ENCODE measurements at places on chromosomes 13 and 19.
A peak's percentile ranks its signal among the peaks of the same experiment; 100 is the strongest.

DNA sequence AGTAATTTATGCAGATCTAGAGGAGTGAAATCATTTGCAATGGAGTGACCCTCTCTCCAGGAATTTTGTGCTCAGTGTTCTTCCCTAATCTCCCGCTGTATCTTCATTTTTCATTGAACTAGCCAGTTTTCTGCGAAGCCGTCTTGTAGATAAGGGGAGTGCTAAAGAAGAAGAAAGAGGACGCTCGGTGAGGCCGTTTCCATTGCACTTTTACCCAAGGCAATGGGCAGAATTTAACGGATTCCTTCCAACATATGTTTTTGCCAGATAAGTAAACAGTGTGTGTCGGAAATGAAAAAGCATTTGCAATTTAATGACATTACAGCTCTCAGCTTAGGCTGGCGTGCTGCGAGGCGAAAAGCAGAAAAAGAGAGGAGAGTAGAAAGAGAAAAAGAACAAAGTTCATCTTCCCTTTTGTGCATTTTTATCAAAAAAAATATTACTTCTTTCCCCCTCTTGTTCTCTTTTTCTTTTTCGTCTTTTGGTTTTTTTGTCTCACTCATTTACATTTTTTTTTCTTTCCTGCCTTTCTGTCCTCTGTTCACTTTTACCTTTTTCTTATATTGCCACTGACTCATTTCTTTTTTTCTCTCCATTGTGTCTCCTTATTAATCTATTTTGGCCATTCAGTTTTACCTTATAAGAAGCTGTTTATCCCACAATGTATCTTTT, 49.9 kb downstream of the SOX21 start:
- no peaks in the 10 kb centered on the region for H3K36me3 ChIP-seq
- H3K27me3 ChIP-seq, result no peaks in the 10 kb centered on the region
- peaks cover 9% of the 10 kb centered on the region for H3K4me1 ChIP-seq
- peak overlapping the region; percentile 81 for H3K27ac ChIP-seq

DNA sequence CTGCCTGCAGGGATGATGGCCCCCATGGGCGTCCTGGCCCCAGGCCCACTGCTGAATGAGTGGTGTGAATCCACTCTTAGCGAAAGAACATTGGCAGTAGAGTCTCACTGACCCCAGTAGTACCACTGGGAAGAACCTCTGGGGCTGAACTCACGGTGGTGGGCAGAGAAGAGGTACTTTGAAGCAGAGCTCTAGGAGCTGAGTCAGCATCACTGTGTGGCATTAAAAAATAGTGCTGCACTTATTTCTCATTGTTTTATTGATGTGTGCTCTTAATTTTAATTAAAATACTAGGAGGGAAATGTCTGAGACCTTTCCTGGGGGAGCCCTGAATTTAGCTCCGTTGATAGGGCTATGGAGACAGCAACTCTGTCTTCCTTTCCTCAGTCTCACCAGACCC, 61.3 kb downstream of the CBY2 start:
- no peak overlapping the region for H3K4me3 ChIP-seq
- DNase-seq, result no peak
- no peaks in the 10 kb centered on the region for H3K36me3 ChIP-seq
- no peak overlapping the region for H3K27ac ChIP-seq
- H3K4me1 ChIP-seq, result no peaks in the 10 kb centered on the region

GRCh38 chr13:103605546-103606326, 539.5 kb upstream of the SLC10A2 start:
- H3K27me3 ChIP-seq, result no peaks in the 10 kb centered on the region
- H3K36me3 ChIP-seq, result no peaks in the 10 kb centered on the region
- H3K27ac ChIP-seq, result no peak overlapping the region
- H3K4me3 ChIP-seq, result no peak overlapping the region
- no peak for DNase-seq

DNA sequence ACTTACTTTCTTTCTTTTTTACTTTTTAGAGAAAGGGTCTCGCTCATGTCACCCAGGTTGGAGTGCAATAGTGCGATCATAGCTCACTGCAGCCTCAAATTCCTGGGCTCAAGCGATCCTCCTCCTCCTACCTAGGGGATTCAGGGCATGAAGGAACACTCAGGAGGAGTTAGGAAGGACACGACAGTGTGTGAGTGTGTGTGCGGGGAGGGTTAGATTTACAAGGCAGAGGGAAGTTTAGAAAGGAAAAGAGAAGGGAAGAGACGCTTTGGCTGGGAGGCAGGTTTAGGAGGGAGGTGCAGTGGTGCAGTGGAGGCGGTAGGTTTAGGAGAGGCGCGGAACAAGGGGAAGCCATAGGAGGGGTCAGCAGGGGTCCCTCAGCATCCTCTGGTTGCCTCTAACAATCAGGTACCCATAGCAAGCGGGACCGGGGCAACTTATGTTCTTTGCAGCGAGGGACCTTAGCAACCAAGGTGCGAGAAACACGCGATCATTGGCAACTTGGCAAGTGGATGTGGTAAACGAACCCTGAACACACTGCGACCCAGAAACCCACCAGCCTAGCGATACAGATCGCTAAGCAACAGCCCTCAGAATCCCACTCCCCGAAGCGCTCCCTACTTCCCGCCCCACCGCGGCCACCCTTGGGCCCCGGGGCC, 501 bp downstream of the SIRT2 start:
- H3K27ac ChIP-seq, result peak overlapping the region; percentile 66
- no peaks in the 10 kb centered on the region for H3K36me3 ChIP-seq
- no peaks in the 10 kb centered on the region for H3K27me3 ChIP-seq
- no peak for DNase-seq
- H3K4me1 ChIP-seq, result peaks cover 28% of the 10 kb centered on the region
- H3K4me3 ChIP-seq, result peak overlapping the region; percentile 85

DNA sequence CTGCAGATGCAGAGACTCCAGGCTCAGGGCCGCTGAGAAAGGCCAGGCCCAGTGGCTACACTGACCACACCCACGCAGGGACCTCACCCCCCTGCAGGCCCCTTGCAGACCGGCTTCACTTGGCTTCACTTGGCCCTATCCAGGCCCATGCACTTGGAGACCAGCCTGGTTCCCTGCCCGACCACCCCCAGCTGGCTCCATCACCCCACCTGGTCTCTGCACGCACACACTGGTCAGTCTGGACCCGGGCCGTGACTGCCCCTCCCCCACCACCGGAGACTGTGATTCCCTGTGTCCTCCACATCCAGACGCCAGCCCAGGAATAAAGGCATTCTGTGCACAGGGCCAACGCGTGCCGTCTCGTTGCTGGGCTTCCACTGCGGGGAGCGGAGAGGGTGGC, 4.9 kb upstream of the EBI3 start:
- H3K27ac ChIP-seq, result no peak overlapping the region
- peaks cover 25% of the 10 kb centered on the region for H3K4me1 ChIP-seq
- DNase-seq, result no peak
- no peaks in the 10 kb centered on the region for H3K36me3 ChIP-seq
- H3K27me3 ChIP-seq, result peaks cover 21% of the 10 kb centered on the region

- H3K36me3 ChIP-seq, result no peaks in the 10 kb centered on the region
- no peak for DNase-seq
Observed at GRCh38 chr13:106373304-106373988, 162.0 kb downstream of the EFNB2 start.

- no peak for DNase-seq
- no peak overlapping the region for H3K4me3 ChIP-seq
- H3K27me3 ChIP-seq, result no peaks in the 10 kb centered on the region
- peaks cover 34% of the 10 kb centered on the region for H3K4me1 ChIP-seq
- no peak overlapping the region for H3K27ac ChIP-seq
- peaks cover 81% of the 10 kb centered on the region for H3K36me3 ChIP-seq
Observed at GRCh38 chr19:338421-338820, 6.2 kb downstream of the MIER2 start.

- H3K4me3 ChIP-seq, result no peak overlapping the region
- no peak overlapping the region for H3K27ac ChIP-seq
- no peak for DNase-seq
- H3K36me3 ChIP-seq, result no peaks in the 10 kb centered on the region
- H3K27me3 ChIP-seq, result no peaks in the 10 kb centered on the region
- H3K4me1 ChIP-seq, result no peaks in the 10 kb centered on the region
Observed at GRCh38 chr13:37595162-37595561, 3.4 kb downstream of the POSTN start.

GRCh38 chr19:54430306-54431254, 15.3 kb downstream of the TTYH1 start:
- H3K4me3 ChIP-seq, result no peak overlapping the region
- peaks cover 24% of the 10 kb centered on the region for H3K27me3 ChIP-seq
- no peaks in the 10 kb centered on the region for H3K36me3 ChIP-seq

DNA sequence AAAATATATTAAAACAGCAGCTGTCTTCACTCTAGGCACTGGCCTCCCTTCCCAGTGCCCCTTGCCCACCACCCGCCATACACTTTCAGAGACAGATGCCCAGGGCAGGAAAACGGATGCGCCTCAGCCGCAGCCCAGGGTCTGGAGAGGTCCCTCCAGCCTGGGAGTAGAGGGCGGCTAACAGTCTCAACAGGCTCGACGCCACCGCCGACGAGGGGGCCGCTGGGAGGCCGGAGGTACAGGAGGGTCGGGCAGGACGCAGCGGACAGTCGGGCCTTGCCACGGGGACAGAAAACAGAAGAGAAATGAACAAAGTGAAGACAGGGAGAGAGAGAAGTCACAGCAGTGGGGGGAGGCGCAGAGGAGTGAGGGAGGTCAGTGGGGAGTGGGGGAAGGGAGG, 27.1 kb downstream of the C19orf47 start:
- H3K4me3 ChIP-seq, result no peak overlapping the region

DNA sequence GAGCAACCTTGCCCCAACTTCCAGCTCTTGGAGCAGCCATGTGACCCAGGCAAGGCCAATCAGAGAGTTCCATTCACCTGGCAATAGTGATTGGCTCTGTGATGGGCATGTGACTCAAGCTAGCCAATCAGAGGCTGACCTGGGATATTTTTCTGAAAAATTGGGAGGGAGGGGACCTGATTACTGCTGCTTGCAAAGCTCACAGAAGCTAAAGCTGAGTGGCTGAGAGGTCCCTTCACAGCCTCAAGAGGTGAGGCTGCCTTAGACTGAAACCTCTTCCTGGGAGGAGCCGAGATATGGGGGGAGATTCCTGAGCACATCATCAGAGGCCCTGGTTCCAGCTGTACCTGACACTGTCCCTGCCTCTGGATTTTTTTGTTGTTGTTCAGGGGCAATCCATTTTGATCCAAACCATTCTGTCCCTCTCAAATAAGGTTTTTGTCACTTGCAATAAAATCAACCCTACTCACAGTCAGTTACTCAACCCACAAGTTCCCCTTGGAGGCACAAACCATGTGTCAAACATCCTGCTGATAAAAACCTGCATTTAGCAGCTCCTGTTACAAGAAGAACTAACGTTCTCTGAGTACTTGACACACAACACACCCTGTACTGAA, 4.8 kb downstream of the CIB3 start:
- no peak overlapping the region for H3K4me3 ChIP-seq
- no peak overlapping the region for H3K27ac ChIP-seq
- peaks cover 3% of the 10 kb centered on the region for H3K4me1 ChIP-seq

DNA sequence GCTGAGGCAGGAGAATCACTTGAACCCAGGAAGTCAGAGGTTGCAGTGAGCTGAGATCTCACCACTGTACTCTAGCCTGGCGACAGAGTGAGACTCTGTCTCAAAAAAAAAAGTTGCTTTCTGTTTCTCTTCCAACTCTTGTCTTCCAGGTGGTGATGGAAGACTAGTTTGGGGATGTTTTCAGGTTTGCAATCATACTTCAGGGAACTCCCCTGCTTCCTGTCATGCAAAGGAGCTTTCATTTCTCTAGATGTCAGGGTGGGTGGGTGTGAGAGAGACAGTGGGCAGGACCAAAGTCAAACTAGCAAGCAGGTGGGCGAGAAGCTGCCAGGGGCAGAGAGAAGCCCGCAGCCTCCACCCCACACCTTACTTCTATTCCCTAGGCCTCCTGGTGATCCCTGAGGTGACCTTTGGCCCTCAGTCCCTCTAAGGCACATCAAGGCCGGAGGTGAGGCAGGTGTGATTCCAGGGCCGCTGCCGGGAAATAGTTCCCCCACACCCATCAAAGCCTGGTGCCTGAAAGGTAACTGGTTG, 25.7 kb downstream of the CCNE1 start:
- peaks cover 70% of the 10 kb centered on the region for H3K27me3 ChIP-seq
- no peak for DNase-seq
- H3K27ac ChIP-seq, result no peak overlapping the region
- H3K36me3 ChIP-seq, result no peaks in the 10 kb centered on the region

- no peak overlapping the region for H3K27ac ChIP-seq
- no peak overlapping the region for H3K4me3 ChIP-seq
- no peak for DNase-seq
- H3K4me1 ChIP-seq, result 0 out of 3 replicates have a peak, but pooled peaks cover 5% of the 10 kb centered on the region
- no peaks in the 10 kb centered on the region for H3K27me3 ChIP-seq
- no peaks in the 10 kb centered on the region for H3K36me3 ChIP-seq
Observed at GRCh38 chr13:50152655-50153309, 137.5 kb downstream of the KCNRG start.

DNA sequence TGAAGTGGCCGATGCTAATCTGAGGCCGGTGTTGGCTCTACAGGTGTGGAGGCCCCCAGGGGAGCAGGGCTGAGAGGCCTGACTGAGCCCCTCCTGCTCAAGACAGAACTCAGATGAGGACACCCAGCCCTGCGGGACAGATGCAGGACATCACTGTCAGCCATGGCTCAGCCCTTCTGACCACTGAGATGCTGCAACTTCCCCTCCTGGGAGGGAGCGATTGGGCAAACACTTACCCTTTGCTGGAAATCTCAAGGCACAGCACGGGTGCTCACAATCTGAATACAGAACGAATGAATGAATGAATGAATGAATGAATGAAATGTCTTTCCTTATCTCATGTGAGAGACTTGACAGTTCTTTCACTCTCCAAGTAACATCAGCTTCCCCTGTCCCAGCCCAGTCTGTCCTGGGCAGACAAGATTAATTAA, 3.5 kb upstream of the SIGLEC7 start:
- peaks cover 12% of the 10 kb centered on the region for H3K4me1 ChIP-seq
- H3K36me3 ChIP-seq, result no peaks in the 10 kb centered on the region
- peaks cover 11% of the 10 kb centered on the region for H3K27me3 ChIP-seq

DNA sequence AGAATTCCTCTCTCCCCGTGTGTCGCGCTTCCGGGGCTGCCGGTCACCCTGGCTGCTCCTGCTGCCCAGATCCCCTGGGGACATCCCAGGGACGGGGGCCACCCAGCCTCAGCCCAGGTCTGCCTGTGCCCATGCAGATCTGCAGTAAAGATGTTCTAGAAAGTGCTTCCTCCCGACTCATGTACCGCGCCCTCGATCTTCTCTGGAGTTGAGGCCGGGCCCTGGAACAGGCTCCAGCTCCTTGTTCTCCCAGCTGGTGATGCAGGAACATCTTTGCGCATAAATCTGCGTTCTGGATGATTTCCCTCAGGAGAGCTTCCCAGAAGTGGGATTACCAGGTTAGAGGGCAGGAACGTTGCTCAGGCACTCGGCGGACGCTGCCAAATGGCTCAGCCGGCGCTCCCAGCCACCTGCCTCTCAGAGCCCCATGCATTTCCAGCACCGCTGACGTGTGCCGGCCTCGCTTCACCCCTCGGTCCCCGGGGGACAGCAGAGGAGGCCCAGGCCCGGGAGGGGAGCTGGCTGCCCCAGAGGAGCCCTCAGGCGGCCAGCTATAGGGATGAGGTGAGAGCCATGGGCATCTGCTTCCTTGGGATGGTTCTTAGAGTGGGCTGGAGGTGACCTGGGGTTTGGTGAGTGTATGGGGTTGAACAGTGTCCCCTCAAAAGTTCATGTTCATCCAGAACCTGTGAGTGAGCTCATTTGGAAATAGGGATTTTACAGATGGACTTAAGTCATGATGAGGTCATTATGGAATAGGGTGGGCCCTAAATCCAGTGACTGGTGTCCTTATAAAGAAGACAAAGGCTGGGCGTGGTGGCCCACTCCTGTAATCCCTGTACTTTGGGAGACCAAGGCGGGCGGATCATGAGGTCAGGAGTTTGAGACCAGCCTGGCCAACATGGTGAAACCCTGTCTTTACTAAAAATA, 42.6 kb downstream of the CRTC1 start:
- H3K4me3 ChIP-seq, result no peak overlapping the region
- no peaks in the 10 kb centered on the region for H3K36me3 ChIP-seq
- no peaks in the 10 kb centered on the region for H3K4me1 ChIP-seq
- H3K27ac ChIP-seq, result no peak overlapping the region

All from K562 (cell line).